ENCODE measurements at places on chromosomes 6 and 20.

DNA sequence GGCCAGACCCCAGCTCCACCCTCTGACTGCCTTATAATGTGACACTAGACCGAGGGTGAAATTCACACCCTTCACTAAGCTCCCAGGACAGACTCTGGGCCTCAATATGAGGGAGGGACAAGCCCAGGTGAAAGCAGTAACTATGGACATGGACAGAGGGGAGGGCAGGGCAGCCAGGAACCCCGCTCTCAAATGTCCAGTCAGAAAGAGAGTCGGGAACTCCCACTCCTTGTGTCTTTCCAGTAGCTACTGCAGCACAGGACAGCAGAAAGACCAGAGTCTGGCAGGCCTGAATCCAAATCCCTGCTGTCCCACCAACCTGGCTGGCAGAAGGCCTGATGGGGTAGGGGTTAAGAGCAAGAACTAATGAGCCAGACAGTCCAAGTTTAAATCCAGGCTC is 6.4 kb downstream of the C20orf96 start:
- no peak for DNase-seq

DNA sequence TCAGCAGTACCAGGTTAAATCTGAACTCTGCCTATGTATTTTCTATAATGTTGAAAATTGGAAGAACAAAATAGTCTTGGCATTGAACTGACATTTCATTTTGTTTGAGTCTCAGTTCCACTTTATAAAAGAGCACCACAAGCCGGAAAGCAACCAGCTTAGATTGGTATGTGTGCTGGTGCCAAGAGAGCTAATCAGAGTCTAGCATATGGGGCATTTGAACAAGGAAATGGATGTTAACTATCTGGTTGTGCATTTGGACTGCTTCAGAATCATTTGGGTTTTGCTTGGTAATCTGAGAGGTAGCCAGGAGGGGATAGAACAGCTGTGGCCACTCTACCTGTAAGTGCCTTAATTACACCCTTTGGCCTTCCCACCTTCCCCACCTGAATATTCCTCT is 184.8 kb downstream of the GRIK2 start:
- DNase-seq, result no peak

DNA sequence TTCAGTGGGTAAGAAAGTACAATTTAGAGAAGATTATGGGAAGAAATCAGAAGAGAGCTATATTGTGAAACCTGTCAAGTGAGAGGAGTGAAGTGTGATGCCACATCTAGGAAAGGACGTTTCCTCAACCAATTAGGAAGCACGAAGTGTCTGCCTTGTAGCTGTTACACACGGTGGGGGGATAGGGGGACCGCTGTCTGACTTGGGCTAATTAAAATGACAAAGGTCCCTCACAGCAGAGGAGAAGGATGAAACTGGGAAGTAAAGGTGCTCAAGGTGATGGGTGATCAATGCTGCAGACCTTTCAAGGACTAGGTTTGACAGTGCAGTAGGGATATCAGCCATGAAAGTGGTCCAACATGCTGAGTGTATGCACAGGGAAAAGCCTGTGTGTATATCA is 181.1 kb upstream of the PRSS16 start:
- no peak for DNase-seq

GRCh38 chr20:34748709-34749108 is 44.6 kb downstream of the TP53INP2 start:
- no peak for DNase-seq

- no peak for DNase-seq
Measured at GRCh38 chr6:85551264-85551663, 42.4 kb downstream of the SNX14 start.

DNA sequence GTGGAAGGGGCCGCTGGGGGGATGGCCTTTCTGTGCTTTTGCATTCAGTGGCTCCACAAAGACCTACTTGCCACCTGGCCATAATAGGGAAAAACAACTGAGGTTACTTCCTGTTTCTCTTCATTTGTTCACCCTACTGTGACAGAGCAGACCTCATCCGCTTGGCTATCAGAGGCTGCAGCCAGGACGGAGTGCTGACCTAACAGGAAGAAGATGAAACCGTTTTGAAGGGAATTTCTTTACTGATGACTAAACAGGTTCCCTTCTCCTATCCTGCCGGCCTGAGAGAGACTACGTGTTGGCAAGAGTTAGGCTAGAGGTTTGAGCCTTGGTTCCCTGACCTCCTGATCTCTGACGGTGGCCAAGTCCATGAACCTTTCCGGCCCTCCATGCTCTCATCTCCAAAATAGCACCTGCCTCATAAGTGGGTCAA is 21.3 kb downstream of the PRR18 start:
- no peak for DNase-seq

GRCh38 chr20:6051505-6051904 is 2.4 kb downstream of the LRRN4 start:
- no peak for DNase-seq

DNA sequence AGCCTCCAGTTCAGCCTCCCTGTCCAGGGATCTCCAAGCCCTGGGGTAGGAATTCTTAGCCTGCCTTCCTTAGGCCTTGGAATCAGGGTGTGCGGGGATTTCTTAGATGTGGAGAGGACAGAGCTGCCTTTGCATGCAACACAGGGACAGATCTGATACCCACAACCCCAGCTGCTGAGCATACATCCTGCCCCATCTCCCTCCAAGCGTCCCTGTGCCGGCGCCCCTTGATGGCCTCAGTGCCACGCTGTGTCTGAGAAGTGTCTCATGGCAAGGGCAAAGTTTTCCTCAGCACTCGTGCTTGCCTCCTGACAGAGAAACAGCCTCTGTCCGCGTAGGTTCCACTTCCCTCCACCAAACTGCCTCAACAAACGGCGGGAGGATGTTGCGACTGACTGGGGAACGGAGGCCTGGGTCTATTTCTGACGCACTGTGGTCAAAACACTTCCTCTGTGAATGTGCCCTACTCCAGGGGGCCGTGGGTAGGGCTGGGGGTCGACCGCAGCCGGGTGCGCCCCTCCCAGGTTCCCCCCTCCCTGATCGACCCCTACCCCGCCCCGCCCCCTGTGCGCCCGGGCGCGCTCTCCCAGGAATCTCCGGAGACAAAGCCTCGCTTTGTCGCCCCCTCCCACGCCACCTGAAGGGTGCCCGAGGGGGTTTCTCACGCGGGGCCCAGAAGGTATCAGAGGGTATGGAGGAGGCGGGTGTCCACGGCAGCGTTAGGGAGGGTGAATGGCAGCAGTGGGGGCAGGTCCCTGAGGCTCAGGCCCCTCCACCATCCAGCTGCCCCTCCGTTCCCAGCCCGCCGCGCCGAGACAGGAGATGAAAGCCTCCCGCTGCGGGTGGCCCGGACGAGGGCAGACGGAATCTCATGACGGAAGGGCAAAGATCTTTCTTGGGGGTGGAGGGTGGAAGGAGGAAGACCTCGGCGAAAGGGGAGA is 806 bp downstream of the MICAL1 start:
- no peak for DNase-seq

DNA sequence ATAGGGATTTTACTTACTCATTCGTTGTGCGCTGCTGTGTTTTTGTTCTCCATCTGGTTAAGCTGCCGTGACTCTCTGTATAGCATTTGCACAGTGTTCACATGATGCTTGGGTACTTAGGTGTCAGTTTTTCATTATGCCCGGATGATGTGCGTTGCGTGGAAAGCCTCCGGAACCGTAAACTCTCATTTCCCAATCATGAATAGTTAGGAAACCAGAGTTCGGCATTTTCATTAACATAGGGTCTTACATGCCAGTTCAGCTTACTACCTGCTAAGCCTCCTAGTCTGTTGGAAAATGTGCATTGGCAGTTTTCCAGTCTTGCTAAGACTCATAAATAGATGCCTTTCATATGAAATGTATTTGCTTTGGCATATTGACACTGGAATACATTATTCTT is 483.4 kb upstream of the FLRT3 start:
- DNase-seq, result no peak

DNA sequence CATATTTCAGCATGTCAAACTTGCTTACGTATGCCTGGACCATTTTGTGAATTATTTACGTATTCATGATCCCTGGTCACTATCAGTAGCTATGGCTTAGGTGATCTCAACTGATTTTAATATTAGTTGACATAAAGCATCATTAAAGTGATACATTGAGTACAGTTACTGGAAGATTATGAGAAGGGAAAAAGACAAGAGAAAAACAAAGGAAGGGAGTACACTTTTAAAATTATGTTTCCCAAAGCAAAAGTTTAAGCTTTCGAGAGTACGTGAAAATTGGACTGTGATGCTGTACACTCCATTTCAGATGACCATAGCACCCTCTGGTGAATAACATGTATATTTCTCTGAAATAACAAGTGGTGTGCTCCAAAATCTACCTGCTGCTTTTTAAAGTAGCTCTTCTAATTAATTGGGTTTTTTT is 215.0 kb upstream of the HSF2 start:
- DNase-seq, result no peak

DNA sequence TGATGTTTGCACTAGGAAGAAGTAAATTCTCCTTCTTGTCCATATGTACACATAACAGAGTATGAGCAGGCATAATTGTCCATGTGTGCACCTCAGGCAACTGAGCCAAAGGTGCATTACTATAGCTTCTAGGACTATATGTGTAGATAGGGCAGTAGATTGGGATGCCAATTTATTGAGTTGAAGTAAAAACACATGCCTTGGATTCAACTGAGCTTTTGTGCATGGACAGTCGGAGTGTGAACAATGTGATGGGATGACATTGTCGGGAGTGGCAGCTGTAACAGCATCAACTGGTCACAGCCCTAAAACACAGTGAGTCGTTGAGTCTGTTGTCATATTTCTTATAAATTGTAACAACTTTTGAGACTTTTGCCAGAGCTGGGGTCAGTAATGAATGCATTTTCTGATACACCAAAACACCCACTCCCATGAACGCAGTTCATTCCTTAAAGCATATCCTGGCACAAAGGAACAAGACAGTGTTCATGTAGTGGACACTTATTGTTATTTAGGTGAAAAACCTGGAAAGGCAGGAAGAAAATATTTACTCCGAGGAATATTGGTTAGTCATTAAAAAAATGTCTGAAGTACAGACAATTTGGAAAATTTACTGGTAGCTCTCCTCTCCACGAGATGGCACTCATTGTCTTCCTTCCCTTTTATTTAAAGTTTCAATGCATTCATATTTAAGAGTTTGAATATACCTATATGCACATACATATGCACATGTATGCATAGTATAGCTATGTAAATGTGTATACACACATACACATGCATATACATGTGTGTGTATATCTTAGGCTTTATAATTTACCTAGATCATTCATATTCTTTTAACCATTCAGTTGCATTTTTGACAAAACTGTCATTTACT is 302.0 kb upstream of the STXBP5 start:
- no peak for DNase-seq

- no peak for DNase-seq
Measured at GRCh38 chr6:105592329-105592728, 189.4 kb upstream of the PREP start.

GRCh38 chr6:80922916-80923455 is 816.5 kb downstream of the BCKDHB start:
- no peak for DNase-seq

- DNase-seq, result no peak
Measured at GRCh38 chr20:59064214-59064722, 21.7 kb upstream of the PRELID3B start.

DNA sequence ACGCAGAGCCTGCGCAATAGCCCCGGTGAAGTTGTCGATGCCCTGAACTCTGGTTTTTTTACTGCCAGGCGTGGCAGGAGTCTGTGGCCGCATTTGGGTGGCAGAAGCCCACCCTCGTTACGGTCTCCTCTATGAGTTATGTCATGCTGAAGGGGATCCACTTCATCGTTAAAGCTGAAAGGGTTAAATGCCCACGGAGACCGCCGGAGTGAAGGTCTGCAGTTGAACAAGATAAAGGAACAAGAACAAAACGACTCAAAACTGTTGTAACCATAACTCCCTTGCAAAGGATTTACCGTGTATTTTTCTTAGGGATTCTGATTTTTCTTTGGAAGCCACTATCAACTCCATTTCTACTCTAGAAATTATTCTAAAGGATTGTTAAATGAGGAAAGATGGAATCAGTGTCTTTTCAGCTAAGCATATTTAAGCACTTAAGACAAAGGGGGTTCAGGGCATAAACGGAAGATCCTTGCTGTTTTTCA is 501 bp upstream of the ELOVL5 start:
- DNase-seq, result no peak

GRCh38 chr6:147061252-147061651 is 143.0 kb upstream of the STXBP5 start:
- DNase-seq, result no peak

DNA sequence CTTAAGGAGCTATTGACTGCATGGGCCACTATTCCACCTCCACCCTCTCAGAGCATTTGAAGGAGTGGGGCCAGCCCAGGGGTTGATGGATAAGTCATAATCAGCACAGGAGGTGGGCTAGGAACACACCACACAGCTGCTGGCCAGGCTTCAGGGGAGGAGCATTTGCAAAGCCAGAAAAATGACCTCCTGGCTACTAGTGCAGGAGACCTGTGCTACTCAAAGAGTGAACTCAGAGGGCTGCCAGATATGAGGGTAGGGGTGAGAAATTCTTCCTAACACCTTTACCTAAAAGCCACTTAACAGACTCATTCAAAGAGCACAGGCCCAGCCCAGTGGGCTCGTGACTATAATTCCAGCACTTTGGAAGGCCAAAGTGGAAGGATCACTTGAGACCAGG is 210.8 kb downstream of the TBXT start:
- no peak for DNase-seq

DNA sequence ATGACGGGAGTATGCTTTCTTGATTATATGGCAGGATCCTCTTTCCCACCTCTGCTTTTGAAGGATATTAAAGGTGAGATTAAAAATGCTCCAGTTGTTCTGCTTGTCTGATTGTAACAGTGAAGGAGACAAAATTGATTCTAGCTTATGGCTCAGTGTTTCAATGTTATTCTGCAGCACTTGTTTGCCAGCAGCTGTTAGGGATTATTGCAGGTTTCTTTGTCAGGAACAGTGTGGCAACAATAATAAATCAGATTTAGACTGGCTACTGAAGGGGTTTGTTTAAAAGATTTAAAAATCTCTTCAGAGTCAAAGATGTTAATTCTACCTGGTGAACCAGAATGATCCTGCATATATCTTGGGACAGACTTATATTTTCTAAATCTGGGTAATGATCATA is 126.9 kb downstream of the LAMA2 start:
- no peak for DNase-seq

- DNase-seq, result no peak
Measured at GRCh38 chr6:132388291-132388690, 13.0 kb downstream of the MOXD1 start.

- no peak for DNase-seq
Measured at GRCh38 chr6:13538084-13538483, 36.3 kb upstream of the SIRT5 start.

DNA sequence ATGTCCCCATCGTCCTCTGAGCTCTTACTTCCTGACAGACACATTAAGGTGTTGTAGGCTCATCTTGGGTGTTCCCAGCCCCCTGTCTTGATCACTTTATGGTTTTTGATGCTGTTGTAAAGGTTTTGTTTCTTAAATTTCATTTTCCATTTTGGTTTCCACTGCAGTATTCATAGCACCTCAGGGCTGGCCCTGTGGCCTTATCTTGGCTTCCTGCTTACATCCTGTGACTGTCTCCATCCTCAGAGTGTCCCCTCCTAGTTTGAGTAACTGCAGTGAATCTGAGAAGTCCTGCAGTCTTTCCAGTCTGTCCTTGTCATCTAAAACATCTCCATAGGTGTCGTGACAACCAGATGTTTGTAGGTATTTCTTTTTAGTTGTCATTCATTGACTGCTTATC is 50.9 kb downstream of the JARID2 start:
- DNase-seq, result no peak

- DNase-seq, result peak; percentile 68
Measured at GRCh38 chr20:59933849-59934585, 580 bp upstream of the SYCP2 start.

All from stimulated activated CD8-positive, alpha-beta memory T cell treated with anti-CD3 and anti-CD28 coated beads, Interleukin-15, amount 100 ng/mL, for 24 hours (primary cell).